T follicular helper cell (primary cell): ENCODE measurements at places on chromosomes 11 and 22.

DNA sequence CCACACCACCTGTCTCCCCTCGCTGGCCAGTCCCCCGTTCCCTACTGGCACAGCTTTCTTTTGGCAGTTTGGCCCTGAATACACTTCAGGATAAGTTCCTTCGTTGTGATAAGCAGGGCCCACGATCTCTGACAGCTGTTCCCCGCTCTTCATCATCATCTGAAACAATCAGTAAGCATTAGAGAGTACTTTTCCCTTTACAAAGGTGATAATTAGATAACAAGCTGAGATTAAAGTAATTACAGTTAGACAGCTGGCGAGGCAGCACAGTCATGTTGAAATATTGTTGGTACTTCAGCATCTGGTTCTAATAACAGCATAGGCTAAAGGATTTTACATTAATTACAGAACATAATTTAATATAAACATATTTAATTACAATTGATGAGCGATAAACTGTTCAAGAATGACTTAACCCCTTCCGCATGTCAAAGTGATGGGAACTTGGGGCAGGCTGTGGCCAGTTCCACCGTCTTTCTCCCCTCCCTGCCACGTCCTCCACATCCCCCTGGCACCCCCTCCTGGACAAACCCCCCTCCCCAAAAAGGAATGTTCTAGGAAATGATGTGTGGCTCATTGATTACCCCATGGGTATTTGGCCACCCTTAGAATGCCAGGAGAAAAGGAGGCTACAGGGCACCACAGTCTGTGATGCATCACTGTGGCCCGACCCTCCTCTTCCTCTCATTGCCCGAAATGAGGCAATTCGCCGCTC, 134.9 kb downstream of the RCN1 start:
- no peak for DNase-seq

GRCh38 chr11:121766991-121767390, 314.2 kb upstream of the SORL1-AS1 start:
- no peak for DNase-seq

GRCh38 chr11:35658020-35658948, 4.3 kb upstream of the TRIM44 start:
- no peak for DNase-seq

DNA sequence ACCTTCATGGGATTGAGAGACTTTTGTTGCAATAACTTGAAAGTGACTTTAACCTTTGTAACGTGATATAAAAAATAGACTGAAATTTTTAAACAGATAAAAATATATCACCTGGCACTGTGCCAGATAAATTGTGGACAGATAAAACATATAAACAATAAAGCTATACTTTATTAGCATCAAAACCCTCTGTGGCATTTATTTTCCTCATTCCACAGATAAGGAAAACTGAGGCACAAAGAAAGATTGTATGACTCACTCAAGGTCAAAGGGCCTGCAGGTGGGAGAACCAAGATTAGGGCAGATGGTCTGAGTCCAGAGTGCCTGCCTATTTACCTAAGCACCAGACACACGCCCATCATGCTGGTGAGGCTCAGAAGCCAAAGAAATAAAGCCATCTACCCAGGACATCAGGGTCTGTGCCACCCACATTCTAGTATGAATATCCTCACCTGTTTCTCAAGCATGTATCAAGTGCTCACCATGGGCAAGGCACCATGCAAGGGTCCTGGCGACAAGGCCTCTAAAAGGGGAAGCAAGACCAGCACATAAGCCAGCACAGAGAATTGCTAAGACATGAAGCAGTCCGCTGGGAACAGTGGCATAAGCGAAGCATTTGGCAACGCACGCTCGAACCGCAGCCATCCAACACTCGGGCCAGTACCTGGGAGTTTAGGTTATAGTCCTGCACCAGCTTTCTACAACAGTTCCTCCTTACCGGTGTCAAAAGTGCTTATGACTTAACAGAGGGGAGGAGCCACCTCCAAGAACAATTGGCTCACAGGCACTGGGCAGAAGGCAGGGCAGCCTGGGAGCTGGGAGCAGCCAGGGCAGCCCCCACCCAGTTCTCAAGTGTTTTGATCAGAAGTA, 17.6 kb downstream of the MYH9 start:
- no peak for DNase-seq

GRCh38 chr22:31732089-31732829, 17.7 kb downstream of the PRR14L start:
- no peak for DNase-seq
